ENCODE measurements at places on chromosomes 5 and 9.

DNA sequence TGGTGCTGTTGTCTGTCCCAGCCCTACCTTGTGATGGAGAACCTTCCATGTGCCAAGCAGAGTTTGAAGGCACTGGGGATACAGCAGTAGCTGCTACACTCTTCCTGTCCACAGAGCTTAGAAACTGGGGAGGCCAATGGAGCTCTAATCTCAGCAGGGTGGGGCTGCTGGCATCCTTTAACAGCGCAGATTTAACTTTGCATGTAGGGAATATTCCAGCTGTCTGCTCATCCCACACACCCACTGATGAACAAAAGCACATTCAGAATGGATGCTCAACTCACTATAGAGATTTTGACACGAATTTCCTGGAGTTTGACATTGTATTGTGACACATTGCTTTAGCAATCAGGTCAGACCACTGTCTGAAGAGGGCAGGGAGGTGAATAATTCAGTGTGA, 49.0 kb downstream of the TMEM215 start:
- DNase-seq = no peak

GRCh38 chr9:86669422-86669821, 277.9 kb downstream of the GAS1 start:
- no peak for DNase-seq

DNA sequence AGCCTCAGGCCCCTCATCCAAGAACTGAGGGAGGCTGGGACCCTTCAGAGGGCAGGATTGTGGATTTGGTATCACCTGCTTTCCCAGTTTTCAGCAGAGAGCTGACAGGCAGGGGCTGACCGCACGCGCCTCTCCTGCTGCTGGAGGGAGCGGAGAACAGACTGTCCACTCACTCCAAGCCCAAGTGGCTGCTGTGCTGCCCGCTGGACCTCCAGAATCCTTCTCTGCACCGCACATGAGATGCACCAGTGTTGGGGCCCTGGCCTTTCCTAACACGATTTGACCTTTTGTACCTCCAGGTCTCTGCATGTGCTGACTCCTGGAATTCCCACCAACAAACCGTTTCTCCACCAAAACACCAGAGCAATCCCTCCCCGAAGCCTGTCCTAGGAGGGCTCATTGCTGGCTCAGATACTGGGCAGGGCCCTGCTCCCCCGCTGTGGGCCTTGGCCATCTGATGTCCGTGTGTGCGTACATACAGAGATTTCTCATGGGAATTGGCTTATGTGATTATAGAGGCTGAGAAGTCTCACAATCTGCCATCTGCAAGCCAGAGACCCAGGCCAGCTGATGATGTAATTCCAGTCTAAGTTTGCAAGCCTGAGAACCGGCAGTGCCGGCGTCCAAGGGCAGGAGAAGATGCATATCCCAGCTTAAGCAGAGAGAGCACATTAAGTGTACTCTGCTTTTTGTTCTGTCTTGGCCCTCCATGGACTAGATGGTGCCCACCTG, 141.7 kb downstream of the GADD45G start:
- no peak for DNase-seq

- no peak for DNase-seq
Measured at GRCh38 chr9:20694248-20694647, 10.2 kb downstream of the FOCAD start.

- DNase-seq = no peak
Measured at GRCh38 chr9:13450723-13451122, 171.2 kb upstream of the MPDZ start.

DNA sequence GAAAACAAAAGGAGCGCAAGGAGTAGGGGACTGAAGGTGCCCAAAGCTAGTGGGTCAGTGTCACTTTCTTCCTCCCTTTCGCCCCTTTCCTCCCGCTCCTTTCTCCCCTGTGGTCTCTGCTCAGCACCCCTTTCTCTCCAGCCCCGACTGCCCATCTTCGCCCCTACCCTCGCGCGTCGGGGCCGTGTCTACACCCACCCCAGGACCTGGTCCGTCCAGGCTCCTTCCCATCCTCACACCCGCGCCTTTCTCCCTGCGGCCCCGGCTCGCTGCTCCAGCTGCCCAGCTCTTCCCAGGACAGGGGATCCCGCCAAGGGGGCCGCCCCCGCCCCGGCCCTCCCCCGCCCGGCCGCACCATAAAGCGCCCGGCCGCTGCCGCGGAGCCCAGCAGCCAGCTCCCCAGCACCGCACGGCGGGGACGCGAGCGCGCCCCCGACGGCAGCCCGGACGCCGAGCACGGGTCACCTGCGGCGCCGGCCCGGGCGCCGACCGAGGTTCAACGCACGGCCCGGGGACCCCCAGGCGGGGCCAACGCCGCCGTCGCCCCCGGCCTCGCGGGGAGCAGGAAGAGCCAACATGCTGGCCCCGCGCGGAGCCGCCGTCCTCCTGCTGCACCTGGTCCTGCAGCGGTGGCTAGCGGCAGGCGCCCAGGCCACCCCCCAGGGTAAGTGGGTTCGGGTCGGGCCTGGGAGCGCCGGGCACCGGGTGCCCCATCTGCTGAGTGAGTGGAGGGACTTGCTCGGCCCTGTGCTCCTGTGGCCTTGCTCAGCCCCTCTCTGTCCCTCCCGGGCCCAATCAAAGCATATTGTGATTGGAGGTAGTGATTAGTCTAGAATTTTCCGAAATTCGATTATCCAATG, at the start of gene THBS4:
Gene THBS4 (plus strand): TSS at position 387 of the 860 bp plus-strand sequence. CDS start 190 bp downstream, at position 577.
- DNase-seq = no peak

GRCh38 chr9:128916204-128916603, 4.6 kb upstream of the PHYHD1 start:
- DNase-seq = no peak

- DNase-seq = no peak
Measured at GRCh38 chr5:134989266-134989830, 21.6 kb downstream of the CATSPER3 start.

DNA sequence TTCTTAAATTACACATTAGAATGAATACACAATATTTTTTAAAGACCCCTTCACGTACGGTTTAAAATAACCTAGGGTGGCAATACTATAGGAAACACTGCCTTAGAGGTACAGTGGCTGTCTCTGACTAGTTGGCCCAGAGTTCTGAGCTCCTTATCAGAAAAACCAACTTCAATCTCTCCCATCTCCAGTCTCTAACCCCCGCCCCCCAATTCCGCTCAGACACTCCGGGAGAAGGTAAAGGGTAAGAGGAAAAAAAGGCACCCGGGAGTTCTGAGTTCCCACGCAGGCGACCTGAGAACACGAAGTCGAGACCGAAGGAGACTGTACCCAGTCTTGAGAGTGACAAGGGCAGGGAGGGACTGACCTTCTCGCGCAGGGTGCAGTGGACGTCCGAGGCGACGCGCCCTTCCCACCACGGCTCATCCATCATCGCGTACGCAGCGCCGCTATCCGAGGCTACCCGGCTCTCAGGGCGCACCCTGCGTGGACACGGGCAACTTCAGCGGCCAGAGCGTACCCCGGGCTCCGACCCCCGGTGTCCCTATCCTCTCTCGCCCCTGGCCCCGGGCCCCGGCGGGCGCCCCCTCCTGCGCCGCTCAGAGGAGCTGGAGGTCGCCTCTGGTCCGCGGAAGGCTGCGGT, 752 bp downstream of the CCNJL start:
- DNase-seq = no peak

DNA sequence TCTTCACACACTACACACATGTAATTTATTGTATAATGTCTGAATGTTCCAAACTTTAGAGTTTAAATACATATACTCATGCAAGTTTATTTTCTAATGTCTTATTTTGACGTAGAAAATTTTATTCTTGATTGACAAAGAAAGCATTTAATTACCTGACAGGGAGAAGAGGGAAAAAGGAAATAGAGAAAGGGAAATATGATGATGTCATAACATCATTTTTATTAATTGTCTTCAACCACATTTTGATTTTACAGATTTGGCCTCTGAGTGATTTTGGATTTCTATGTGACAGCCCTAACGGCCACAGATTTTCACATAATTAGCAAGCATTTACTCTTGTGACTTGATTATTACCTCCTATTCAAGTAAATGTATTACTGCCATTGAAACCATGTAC, 106.1 kb upstream of the FSTL4 start:
- no peak for DNase-seq

DNA sequence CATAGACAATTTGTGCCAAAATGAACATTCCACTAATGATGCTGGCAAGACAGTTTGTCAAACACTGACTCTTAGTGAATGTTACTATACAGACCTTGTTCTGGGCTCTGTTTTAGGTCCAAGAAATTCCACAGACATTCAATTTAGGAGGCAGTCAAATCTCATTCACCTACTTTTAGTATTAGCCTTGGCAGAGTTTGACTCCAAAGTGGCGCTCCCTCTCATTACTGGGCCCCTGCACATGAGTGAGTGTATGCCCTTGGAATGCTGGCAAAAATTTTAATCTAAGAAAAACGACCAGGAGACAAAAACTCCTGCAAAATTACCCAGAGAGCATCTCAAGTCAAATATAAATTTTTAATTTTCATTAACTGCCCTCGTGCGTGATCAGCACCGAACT, 94.9 kb upstream of the SLC27A6 start:
- no peak for DNase-seq

DNA sequence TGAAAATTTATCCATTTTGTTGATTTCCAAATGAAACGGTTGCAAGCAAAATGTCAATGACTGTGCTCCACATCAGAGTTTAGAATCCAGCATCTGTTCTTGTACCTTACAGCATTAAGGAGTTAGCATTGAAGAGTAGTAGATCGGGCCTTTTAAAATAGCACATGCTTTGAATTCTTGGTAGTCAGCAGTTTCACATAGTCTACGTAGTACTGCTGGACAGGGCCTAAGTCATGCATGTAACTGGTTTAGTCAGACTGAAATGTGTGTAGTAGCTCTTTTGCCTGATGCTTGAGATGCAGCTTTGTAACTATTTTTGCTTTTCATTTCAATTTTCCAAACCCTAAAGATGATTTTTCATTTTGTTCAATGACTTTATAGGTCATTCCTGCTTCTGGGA, 19.8 kb downstream of the LECT2 start:
- DNase-seq = no peak

DNA sequence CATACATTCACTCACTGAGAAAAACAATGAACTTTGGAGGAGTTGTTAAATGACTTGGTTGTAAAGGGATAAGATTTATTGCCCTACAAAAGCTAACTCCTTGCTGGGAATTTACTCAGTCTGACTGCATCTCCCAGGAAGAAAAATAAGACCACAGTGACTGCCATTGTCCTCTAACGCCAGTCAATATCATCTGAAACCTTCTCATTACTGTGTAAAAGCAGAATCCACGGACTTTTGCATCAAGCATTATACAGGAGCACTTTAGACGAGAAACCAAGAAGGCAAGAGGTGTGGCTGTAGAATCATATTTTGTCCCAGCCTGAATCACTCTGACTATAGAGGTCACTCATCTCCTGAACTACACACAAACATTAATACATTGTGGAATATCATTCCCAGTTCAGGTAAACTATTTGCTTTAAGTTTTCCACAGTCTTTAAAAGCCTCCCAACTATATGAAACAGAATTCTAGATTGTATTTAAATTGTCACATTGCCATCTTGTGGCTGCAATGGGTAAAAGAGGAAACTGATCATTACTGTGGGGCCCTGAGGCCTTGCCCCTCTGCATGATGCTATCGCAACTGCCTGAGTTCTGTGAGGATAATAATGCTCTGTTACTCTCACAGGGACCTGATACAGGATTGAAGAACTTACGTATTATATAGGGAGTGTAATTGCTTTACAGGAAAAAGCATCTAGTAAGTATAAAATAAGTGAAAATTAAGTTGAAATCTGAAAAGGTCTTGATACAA, 142.9 kb downstream of the SLCO4C1 start:
- DNase-seq = no peak

DNA sequence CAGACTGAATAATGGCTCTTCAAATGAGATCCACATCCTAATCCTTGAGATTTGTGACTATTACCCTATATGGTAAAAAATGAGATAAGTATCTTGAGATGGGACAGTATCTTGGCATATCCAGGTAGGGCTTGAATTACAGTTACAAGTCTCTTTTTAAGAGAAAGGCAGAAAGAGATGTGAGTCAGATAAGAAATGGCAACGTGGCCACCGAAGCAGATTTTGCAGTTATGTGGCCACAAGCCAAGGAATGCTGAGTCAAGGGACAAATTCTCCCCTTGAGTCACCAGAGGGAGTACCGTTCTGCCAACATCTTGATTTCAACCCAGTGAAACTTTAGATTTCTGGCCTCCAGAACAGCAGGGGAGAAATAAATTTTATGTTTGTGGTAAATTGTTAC, 1983.0 kb upstream of the C9orf72 start:
- DNase-seq = no peak

- no peak for DNase-seq
Measured at GRCh38 chr5:173855162-173855994, 32.8 kb upstream of the CPEB4 start.

DNA sequence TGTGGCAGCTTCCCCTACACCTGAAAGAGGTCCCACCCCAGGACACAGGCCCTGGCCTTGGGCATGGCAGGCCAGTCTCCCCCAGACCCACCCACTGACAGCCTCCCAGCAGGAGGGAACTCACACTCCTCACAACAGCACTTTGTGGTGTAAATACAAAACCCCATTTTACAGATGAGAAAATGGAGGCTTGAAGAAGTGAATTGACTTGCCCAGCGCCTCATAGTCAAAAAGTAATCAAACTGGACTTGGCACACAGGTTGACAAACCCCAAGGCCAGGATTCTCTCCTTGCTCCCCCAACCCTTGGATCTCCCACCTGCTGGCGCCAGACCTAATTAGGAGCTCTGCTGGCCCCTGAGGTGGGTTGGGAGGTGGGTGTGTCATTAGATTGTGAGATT, 29.2 kb upstream of the NEK6 start:
- no peak for DNase-seq

DNA sequence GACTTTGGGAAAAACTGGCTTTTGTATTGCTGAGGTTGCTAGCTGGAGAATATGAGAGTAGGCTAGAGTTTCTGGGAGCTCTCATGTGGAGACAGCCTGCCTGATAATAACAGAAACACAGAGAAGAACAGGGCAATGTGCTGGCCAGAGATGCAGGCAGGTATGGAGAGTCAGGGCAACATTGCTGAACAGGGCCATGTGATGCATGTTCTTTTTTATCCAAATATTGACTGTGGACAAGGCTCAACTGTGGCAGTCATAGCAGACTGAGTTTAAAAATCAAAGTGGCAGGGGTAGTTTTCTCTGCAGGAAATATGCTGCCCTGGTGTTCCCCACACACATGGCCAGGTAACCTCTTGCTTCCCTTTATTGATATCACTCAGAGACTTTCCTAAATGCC, 381.1 kb downstream of the RASEF start:
- no peak for DNase-seq

DNA sequence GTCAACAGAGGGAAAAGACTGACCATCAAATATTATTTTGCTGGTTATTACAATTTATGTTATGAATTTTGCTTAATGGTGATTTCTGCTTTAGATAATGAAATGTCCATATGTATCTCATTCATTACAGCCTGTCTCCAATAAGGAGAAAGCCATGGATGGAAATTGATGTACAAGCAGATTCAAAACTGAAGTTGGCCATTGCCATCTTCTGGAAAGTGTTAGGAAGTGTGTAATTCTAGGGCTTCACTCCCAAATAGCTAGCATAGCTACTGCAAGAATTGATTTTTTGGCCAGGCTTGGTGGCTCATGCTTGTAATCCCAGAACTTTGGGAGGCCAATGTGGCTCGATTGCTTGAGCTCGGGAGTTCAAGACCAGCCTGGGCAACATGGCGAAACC, 45.8 kb downstream of the DYNC2I2 start:
- no peak for DNase-seq

Measured in stimulated activated CD4-positive, alpha-beta T cell treated with anti-CD3 and anti-CD28 coated beads, Interleukin-15, amount 100 ng/mL, for 1 hour (primary cell).